ENCODE measurements at places on chromosomes 12 and 14. TPM values are rescaled to one million over a fixed set of nuclear protein-coding genes. Genes with fewer than 3 reads are reported as not detected.

Gene INHBC
- not detected for total RNA-seq

Gene RDH16
- total RNA-seq: 0.13 TPM

Gene CMTM5
- 0.65 TPM for total RNA-seq

Gene DEPDC4
- 1.1 TPM for total RNA-seq

Gene TAS2R13
- total RNA-seq: 2.4 TPM

Data from smooth muscle cell of the pulmonary artery (primary cell).